ENCODE measurements at places on chromosomes 12 and 14.
A peak's percentile ranks its signal among the peaks of the same experiment; 100 is the strongest.

DNA sequence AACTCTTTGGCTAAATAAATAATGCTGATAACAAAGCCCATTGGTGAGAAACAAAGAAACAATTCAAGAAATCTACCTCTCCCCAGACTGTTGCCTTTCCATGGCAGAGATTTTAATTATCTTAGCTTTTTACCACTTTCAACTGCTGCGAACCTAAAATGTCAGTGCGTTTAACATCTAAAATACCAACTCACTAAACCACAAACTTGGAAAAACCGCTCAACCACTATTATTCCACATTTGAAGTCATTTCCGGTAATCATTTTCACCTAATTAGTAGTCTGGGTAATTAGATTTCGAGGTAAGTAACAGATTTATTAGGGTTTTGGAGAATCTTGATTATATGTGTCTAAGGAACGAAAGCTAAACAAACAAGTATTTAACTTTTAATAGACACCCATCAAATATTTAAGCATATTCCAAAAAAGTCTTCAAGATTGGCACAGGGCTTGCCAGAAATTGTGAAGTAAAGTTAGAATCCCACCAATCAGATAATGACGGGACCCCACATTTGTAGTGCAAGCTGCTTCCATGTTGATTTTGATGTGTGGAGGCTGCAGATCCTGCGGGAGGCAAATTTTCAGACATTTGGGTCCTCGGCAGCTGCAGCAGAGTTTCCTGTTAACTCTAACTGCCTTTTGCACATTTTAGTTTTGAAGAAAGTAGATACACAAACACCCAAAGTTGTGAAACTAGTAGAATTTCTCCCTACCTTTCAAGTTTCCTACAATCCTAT lies 4.1 kb downstream of the OTX2 start:
- no peak for DNase-seq

GRCh38 chr14:58966997-58967396 lies 221.5 kb upstream of the DAAM1 start:
- no peak for DNase-seq

DNA sequence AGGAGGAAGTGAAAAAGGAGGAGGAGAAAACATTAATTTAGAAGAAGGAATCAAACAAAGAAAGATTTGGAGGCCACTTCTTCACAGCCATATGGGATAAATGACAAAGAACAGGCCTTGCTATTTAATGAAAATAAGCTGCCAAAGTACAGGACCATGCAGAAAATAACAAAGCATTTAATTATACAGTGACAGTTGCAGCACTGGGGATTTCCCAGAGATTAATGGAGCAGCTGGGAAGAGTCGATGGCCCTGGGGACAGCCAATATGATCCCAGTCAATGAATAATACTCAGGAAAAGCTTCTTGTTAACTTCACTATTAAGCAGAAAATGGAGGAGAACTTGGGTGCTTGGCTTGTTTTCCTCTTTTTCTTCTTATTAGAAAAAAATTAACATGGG lies 34.6 kb downstream of the RERG start:
- no peak for DNase-seq

GRCh38 chr14:56590535-56590960 lies 10.9 kb downstream of the TMEM260 start:
- no peak for DNase-seq

DNA sequence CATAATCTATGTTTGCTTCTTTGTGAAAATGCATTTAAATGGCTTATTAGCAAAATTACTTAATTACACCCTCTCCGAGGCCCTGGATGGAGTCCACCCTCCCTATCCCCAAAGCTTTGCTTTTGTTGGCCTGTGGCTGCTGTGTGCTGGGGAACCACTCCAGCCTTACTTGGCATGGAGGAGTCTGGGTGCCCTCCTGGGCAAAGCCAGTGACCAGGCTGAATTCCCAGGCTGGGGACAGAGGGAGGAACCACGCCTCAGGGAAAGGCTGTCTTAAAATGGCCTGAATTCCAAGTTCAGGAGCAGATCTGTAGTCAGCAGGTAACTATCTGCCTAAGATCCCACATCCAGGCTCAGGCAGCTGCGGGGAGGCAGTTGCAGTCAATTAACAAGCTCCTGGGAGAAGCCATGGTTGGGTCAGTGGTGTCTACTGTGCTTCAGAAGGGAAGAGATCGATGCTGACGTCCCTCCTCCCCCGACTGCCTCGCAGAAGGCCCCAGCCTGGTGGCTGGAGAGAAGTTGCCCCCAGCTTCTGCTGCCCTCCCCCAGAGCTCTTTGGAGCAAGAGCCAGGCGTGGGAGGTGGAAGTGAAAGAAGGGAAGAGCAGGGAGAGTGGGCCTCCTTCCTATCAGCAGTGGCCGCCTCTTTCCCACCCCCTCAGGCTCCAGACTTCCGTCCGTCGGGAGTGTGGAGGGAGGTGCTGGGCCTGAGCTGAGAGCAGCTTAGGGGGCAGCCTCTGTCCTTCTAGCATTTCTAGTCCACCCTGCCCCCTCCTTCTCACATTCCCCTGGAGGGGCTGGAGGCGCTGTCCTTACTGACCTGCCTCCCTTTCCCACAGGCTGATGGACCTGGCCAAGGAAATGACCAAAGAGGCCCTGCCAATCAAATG lies 11.3 kb downstream of the VASH1 start:
- DNase-seq = peak; percentile 94

DNA sequence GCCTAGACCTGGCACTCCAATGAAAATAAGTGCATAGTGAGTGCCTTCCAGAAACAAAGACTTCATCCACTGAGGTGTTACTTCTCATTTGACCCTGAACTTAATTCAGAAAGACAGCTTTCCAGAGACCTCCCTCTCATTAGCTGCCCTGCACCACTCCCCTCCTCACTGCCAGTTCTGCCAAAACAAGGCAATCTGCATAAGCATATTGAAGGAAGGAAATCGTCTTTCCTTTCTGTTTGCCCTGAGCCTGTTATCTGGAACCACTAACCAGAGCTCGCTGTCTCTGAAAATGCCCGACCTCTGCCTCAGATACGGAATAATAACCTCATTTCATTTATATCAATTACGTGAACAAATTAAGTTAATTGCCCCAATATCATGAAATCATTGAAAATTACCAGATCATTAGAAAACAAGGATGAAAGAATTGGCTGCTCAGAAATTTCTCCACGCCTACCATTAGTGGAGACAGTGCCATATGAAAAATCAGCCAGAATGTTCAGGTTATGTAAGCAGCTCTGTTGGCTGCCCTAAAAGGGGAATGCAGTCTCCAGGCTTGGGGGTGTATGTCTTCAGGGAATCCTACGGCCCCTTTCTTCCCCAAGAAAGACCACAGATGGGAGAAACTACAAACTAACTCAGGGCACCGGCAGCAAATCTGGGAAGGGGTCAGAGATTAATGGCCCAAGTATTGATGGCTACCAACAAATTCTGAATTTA lies 149.9 kb upstream of the FKBP4 start:
- DNase-seq = no peak

GRCh38 chr14:96629082-96629481 lies 126.9 kb downstream of the PAPOLA start:
- no peak for DNase-seq

GRCh38 chr12:104457746-104458693 lies 1.3 kb downstream of the CHST11 start:
- peak; percentile 22 for DNase-seq

GRCh38 chr12:3755898-3756297 lies 3.0 kb upstream of the CRACR2A start:
- DNase-seq = no peak

DNA sequence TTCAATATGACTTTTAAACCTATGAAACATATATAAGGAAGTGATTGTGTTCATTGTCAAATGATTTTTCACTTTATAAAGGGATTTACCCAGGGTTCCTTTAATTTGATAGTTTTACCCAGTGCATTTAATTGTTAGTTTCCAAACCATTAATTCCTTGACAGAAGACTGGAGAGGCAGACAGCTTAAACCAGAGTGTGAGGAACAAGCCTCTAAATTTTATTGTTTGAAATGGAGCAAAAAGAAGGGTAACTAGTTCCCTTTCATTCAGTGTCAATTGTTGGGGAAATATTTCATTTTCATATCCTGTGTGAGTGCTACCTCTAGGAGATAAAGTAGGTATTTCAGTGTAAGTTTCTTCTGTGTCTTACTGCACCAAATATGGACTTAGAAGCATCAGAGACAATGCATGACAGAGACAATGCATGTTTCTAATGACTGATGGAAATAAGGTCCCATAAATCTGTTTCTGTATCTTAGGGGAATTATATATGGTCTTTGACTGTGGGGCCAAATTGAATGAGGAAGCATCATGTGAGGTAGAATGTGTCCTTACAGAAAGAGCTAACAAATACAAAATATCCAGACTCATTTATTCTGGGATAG lies 120.5 kb downstream of the TMTC2 start:
- no peak for DNase-seq

DNA sequence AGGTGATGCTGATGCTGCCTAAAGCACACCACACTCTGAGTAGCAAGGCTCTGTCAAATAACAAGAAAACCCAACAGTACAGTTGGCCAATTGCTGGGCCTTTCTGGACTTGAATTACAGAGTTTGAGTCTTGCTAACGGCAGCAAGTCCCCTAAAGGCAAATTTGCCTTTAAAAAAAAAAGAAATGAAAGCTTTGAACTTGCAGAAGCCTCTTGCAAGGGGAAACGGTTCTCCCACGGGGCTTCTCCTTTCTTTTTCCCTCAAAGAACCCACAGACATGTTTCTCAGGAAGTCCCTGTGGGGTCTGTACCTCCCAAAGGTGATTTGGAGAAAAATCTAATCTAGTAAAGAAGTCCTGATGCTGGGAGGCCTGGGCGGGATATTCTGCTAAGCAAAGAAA lies 191.3 kb upstream of the MYL2 start:
- peak; percentile 64 for DNase-seq

DNA sequence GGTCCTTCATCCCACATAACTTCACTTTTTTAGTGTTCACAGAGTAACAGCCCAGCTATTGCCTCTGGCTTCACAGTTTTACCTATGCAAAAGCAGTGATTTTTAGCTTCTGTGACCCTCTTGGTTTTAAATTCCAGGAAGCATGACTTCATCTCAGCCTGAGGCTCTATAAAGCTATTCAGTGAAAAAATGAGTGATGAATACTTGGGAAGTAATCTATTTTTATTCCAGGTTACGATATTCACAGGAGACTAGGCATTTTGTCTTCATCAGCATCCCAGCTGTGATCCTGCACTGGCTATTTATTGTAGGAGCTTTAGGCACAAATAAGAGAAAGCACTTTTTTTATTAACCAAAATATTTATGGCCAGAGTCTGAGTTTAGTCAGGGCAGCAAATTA lies 164.8 kb downstream of the SNAPC1 start:
- no peak for DNase-seq

DNA sequence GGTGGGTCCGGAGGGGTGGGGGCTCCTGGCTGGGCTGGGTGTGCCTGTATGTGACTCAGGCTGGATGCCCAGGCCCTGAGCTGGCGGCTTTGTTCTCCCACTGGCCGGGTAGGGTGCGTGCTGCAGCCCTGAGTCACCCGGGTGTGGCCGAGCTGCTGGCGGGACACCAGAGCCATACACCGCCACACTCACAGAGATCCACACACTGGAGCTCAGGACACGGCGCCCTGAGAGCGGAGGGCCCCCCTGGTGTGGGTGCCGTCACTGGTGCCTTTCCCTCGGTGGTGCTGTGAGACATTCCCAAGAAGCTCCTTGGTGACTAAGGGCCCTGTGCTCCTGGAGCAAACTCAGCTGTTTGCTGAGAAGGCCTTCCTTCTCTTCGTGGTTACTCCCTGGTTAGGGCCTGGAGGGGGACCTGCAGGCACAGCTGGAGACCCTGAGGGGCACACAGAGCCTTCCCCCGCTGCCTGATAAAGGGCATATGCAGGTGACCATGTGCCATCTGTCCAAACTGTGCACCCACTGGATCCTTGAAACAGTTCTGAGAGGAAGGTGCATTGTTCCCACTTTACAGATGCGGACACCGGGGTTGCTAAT lies 44.3 kb downstream of the KRT80 start:
- peak; percentile 48 for DNase-seq

- no peak for DNase-seq
Observed at GRCh38 chr12:102728506-102729242, 188.4 kb downstream of the PAH start.

- no peak for DNase-seq
Observed at GRCh38 chr14:37202812-37203211, 5.1 kb downstream of the MIPOL1 start.

- no peak for DNase-seq
Observed at GRCh38 chr12:112762753-112763152, 28.8 kb upstream of the RPH3A start.

- no peak for DNase-seq
Observed at GRCh38 chr14:65000898-65001591, 14.3 kb downstream of the FNTB start.

DNA sequence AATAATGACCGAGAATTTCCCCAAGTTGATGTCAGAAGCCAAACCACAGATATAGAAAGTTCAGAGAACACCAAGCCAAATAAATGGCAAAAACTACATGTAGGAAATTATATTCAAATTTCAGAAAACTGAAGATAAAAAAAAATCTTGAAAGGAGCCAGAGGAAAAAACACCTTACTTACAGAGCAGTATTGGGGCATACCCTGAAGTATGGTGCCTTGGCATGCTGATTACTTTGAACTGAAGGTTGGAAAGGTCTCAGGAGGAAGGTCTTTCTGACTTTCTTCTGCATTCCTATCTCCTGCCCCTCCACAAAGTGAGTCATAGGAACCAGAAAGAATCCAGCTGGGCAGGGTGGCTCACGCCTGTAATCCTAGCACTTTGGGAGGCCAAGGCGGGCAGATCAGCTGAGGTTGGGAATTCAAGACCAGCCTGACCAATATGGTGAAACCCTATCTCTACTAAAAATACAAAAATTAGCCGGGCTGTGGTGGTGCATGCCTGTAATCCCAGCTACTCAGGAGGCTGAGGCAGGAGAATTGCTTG lies 8.8 kb upstream of the FGF6 start:
- no peak for DNase-seq

DNA sequence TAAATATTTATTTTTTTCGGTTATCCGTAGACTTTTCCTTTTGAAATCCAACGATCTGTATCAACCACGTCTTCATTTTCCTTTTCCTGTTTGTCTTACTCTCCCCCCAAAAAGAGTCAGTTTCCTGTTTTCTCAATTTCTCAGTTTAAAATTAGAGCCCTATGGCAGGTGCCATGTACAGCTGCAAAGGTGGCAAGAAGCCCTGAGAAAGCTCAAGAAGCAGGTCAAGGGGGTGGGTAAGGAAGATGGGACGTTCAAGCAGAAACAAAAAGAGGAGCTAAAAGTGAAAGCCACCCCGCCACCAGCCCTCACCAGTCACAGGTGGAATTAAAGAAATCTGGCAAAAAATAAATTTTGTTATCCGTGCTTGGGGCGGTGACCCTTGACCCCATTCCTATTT lies 26.7 kb downstream of the SLC35E3 start:
- DNase-seq = no peak

DNA sequence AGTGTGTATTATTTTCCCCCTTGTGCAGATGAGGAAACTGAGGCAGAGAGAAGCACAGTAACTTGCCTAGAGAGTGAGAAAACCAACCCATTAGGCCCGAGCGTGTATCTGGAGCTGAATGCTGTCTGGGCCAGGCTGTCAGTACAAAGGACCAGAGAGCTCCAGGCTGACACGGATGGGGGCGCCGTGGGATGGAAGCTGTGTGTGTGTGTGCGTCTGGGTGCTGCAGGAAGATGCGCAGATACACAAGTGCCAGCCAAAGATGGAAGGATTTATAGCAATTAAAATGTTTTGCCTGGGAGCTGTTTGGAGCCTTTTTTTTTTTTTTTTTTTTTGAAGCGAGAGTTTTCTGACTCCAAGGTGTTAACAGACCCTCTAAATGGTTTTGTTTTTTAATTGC lies 53.7 kb upstream of the GPATCH2L start:
- DNase-seq = no peak

GRCh38 chr14:103545219-103545914 lies 16.4 kb downstream of the TRMT61A start:
- DNase-seq = no peak

- DNase-seq = no peak
Observed at GRCh38 chr14:64611358-64612020, 61.7 kb downstream of the PPP1R36 start.

All from inflammatory macrophage treated with lipopolysaccharide for 1 hour (primary cell).